WTC11 (cell line): ENCODE measurements at places on chromosomes 3 and 15.

DNA sequence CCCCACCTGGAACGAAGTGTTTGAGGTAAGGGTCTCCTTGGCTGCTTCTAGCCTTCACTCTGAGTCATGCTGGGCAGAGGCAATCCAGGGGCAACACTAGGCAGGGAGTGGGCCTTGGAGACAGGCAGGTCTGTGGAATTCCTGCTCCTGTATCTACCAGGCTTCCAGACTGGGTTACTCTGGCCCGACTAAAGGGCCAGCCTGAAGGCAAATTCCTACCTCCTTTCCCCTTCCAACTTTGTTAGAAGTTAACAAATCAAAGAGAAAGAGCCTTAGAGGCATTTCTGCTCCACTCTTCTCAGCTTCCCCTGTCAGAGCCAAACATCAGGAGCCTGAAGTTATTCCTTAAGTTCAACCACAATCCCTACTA is 30.1 kb downstream of the ESYT3 start:
- H3K36me3 ChIP-seq, result peaks cover 3% of the 10 kb centered on the region
- no peak overlapping the region for H3K27ac ChIP-seq
- peaks cover 6% of the 10 kb centered on the region for H3K4me1 ChIP-seq
- H3K4me3 ChIP-seq, result no peak overlapping the region

DNA sequence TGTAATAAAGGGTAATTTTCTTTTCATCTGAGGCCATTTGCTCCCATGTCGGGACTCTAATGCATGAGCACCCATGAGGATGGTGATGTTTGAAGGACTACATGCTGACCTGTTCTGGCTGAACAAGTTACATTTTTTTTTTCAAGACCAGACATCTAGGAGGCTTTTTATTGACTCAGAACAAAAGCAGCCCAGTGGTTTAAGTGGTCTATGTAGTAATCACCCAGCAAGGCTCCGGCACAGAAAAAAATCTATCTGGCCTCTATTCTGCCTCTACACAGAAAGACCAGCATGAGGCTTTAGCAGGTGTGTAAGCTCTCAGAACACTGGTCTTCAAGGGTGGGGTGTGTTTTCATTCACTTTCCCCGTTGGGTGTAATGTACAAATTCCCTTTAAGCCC is 95.1 kb upstream of the ZBED2 start:
- H3K4me1 ChIP-seq, result peaks cover 10% of the 10 kb centered on the region; the same call in 1 of the 2 replicates
- no peak overlapping the region for H3K4me3 ChIP-seq
- no peak overlapping the region for H3K27ac ChIP-seq

DNA sequence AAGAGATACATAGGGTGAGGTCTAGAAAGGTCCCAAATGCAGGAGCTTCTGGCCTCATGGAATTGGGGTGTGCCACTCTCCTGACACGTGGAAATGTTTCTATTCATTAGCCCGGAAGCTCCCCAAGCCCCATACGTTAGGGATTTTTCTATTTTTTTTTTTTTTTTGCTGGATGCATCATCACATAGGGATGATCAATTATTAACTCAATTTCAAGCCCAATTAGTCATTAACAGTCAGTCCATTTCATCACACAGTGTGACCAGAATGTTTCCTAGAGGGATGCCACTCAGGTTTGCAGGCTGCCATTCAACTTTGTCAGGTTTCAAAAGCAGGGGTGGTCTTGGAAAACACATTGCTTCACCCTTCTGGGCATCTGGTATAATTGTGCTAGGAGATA is 40.7 kb upstream of the MKRN3 start:
- no peak overlapping the region for H3K4me3 ChIP-seq
- peaks cover 3% of the 10 kb centered on the region; the same call in 1 of the 2 replicates for H3K27me3 ChIP-seq
- no peak for DNase-seq
- no peaks in the 10 kb centered on the region for H3K4me1 ChIP-seq
- peaks cover 32% of the 10 kb centered on the region for H3K36me3 ChIP-seq
- H3K27ac ChIP-seq, result no peak overlapping the region

DNA sequence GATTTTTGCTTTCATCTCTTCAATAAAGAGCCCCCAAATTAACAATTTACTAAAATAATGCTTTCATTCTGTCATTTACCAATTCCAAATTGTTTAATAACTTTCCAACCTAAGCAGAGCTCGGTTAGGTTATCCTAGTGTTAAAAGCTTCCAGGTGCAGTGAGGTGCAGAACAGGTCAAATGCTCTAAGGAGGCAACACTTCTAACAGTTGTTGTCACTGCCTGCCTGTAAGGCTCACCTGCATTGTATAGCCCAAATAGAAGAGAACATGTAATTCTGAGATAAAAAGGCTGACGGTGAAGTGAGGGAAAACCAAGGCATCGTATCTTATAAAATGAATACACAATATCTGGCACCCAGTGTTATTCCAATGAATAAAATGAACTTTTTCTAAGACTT is 9.1 kb downstream of the ZNF280D start:
- no peak overlapping the region for H3K27ac ChIP-seq
- no peak overlapping the region for H3K4me3 ChIP-seq
- DNase-seq, result no peak
- H3K4me1 ChIP-seq, result peaks cover 10% of the 10 kb centered on the region
- H3K36me3 ChIP-seq, result peaks cover 17% of the 10 kb centered on the region
- no peaks in the 10 kb centered on the region for H3K27me3 ChIP-seq

DNA sequence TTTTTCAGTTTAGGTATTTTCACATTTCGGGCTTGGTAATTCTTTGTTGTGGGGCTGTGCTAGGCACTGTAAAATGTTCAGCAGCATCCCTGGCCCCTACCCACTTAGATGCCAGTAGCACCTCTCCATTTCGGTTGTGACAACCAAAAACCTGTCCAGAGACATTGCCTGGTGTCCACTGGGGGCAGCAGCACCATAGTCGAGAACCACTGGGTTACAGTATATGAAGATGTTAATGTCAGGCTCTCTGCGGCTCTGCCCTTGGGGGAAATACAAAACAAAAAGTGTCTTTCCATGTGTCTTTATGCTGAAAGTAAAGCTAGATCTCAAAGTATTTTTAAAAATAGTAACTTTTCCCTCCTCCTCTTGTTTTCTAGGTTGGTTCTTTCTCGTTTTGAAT is 177.2 kb downstream of the ITPR1 start:
- DNase-seq, result peak; percentile 55
- H3K27me3 ChIP-seq, result no peaks in the 10 kb centered on the region
- H3K36me3 ChIP-seq, result no peaks in the 10 kb centered on the region
- no peaks in the 10 kb centered on the region for H3K4me1 ChIP-seq
- no peak overlapping the region for H3K27ac ChIP-seq

- peak overlapping the region; percentile 68 for H3K4me3 ChIP-seq
- no peak overlapping the region for H3K27ac ChIP-seq
- peaks cover 33% of the 10 kb centered on the region for H3K27me3 ChIP-seq
- H3K4me1 ChIP-seq, result peaks cover 30% of the 10 kb centered on the region
- no peaks in the 10 kb centered on the region for H3K36me3 ChIP-seq
Observed at GRCh38 chr3:45227071-45227820, 1.2 kb upstream of the TMEM158 start.

GRCh38 chr15:85780225-85780985 is 14.3 kb downstream of the KLHL25 start:
- peaks cover 42% of the 10 kb centered on the region for H3K4me1 ChIP-seq
- H3K27me3 ChIP-seq, result no peaks in the 10 kb centered on the region
- no peak overlapping the region for H3K4me3 ChIP-seq
- DNase-seq, result no peak

GRCh38 chr3:159039286-159039685 is 237.4 kb downstream of the MFSD1 start:
- no peak overlapping the region for H3K4me3 ChIP-seq
- H3K27ac ChIP-seq, result no peak overlapping the region
- DNase-seq, result no peak
- no peaks in the 10 kb centered on the region for H3K36me3 ChIP-seq

GRCh38 chr3:169710619-169711018 is 47.1 kb upstream of the MECOM start:
- H3K36me3 ChIP-seq, result no peaks in the 10 kb centered on the region
- H3K27me3 ChIP-seq, result no peaks in the 10 kb centered on the region
- no peak for DNase-seq
- H3K4me3 ChIP-seq, result no peak overlapping the region
- H3K27ac ChIP-seq, result no peak overlapping the region

DNA sequence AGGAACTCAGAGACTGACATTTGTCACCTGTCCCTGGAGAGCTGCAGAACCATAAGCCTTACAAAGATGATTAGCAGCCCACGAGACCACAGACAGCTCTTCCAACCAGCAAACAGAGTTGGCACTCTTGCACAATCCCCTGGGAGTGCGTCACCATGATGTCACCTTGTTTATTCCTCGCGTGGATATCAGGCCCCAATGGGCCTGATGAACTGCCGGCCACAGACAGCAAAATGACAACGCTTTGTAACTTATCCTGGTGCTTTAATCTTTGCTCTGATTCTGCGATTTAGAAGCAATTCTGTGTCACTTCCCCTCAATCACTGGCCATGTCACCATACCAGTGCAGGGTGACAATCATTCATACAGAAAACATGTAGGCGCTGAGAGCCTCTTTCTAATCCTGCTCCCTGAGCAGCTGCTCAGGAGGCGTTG is 89.2 kb downstream of the TAMM41 start:
- H3K4me1 ChIP-seq, result 0 out of 2 replicates have a peak, but pooled peaks cover 4% of the 10 kb centered on the region
- no peak for DNase-seq
- H3K27me3 ChIP-seq, result no peaks in the 10 kb centered on the region
- no peak overlapping the region for H3K4me3 ChIP-seq

DNA sequence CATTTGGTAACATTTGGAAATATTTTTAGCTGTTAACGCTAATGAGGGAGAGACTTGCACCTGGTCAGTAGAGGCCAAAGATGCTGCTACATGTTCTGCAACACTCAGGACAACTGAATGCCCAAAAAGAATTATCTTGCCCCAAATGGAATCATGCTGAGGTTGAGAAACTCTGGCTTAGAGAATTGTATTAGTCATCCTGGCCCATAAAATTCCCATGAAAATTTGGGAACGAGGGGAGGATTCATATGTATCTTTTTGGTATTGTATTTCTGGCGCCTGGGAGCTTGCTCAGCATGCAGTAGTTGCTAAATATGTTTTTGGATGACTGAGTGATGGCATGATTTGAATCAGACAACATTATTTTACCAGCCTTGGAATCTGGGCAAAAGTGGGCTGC is 59.9 kb downstream of the CHL1 start:
- H3K4me1 ChIP-seq, result no peaks in the 10 kb centered on the region
- H3K36me3 ChIP-seq, result peaks cover 58% of the 10 kb centered on the region
- H3K27me3 ChIP-seq, result peaks cover 5% of the 10 kb centered on the region; the same call in 1 of the 2 replicates
- DNase-seq, result no peak
- H3K4me3 ChIP-seq, result no peak overlapping the region

DNA sequence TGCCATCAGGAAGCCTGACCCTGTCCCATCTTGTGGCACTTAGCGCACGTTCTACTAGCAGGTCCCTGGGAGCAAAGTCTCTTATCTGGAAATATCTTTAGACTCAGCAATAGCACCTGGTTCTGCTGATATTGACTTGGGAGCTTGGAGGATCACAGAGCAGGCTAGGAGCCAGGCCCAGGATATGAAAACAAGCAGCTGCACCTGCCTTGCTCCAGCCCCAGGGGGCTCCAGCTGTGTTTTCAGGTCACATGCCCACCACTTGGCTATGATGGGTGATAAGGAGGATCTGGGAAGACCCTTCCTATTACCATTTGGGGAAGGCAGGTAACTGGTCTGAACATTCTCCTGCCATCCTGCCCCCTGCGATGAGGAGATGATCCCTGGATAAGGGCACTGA is 87.8 kb downstream of the C3orf70 start:
- H3K4me3 ChIP-seq, result no peak overlapping the region
- H3K27ac ChIP-seq, result no peak overlapping the region
- peaks cover 5% of the 10 kb centered on the region for H3K4me1 ChIP-seq
- DNase-seq, result no peak

DNA sequence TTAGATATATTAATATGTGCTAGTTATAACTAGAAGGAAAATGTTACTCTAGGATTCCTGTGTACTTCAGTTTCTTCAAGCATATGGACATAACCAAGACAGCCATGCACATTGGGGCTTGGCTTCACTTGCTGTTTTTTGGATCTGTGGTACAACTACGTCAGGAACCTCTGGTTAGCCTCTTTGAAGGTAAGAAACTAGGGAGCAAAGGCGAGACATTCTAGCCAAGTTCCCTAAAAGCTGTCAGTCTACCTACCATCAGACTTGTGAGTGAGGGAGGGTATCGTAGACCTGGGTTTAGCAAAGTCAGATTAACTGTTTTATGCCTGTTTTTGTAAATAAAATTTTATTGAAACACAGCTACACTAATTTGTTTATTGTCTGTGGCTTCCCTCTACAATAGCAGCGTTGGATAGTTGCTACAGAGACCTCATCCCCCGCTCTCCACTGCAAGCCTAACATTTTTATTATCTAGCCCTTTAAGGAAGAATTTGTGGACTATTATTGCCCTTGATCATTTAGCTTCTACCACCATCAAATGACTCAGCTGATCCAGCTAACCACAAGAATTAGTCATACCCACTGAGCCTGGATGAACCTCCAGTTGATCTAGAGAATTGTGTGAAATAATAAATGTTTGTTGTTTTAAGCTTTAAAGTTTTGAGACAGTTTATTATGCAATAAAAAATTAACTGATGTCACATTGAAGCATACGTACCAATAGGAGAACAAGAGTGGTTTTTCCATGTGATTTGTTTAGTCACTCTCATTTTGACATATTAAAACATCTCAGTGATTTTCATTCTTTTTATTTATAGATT is 58.1 kb downstream of the RSRC1 start:
- no peak for DNase-seq
- H3K36me3 ChIP-seq, result no peaks in the 10 kb centered on the region
- no peaks in the 10 kb centered on the region for H3K27me3 ChIP-seq
- H3K27ac ChIP-seq, result no peak overlapping the region
- no peak overlapping the region for H3K4me3 ChIP-seq

DNA sequence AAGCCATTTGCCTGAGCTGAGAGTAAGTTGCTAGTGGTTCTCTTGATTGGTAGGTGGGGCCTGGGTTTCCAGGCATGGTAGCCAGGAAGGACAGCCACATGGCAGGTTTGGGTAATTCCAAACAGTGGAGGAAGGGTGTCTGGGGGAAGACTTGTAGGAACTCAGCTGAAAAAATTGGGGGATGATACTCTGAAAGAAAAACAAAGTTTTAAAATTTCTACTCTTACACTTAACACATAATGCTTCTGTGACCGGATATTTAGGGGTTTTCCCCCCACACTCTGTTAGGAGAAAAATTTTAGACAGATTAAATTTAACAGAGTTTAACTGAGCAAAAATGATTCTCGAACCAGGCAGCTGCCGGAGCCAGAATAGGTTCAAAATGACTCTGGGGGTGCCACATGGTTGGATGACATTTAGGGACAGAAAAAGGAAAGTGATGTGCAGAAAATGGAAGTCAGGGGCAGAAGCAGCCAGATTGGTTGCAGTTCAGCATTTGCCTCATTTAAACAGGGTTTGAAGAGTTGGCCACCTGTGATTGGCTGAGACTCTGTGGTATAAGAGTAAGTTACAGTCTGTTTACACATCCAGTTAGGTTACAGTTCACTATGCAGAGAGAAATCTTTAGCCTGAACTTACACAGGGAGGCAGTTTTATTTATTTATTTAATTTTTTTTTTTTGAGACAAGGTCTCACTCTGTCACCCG is 8.1 kb downstream of the B2M start:
- DNase-seq, result no peak
- no peaks in the 10 kb centered on the region for H3K27me3 ChIP-seq
- H3K4me1 ChIP-seq, result peaks cover 10% of the 10 kb centered on the region
- no peak overlapping the region for H3K4me3 ChIP-seq
- peaks cover 21% of the 10 kb centered on the region for H3K36me3 ChIP-seq
